ENCODE measurements at places on chromosomes 13 and 19.

DNA sequence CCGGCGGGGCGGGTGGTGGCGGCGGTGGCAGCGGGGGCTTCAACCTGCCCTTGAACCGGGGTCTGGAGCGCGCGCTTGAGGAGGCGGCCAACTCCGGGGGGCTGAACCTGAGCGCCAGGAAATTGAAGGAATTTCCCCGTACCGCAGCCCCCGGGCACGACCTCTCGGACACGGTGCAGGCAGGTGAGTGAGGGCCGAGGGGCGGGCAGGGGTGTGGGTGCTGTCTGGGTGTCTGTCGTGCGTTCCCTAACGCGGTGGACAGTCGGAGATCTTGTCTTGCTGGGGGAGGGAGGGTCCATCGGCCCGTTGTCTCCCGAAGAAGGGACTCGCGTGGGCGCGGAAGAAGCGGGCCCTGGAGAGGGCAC lies 533 bp downstream of the LRCH1 start:
- no peak for DNase-seq

DNA sequence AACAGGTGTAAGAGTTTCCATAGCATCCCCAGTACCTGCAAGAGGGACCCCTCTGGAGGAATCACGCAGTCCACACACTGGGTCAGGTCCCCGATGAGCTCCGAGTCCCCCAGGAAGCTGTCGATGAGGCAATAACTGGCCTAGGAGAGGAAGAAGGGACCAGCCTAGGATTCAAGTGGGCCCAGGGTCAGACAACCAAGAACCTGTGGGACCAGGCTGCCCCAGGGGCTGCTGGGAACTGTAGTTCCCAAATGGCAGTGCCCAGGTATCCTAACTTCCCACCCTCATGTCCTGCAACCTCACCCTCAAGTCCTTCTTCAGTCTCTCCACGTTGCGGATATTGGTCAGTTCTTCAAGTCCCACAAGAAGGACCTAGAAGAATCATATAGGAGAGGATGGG lies 1.8 kb downstream of the FUZ start:
- DNase-seq, result no peak

GRCh38 chr19:11191273-11191755 lies 6.0 kb downstream of the KANK2 start:
- DNase-seq, result no peak

- no peak for DNase-seq
These were observed 3.0 kb upstream of the RAB20 start for GRCh38 chr13:110564472-110564985.

- DNase-seq, result peak; percentile 44
These were observed 22.6 kb downstream of the KLHL26 start for GRCh38 chr19:18659281-18660050.

DNA sequence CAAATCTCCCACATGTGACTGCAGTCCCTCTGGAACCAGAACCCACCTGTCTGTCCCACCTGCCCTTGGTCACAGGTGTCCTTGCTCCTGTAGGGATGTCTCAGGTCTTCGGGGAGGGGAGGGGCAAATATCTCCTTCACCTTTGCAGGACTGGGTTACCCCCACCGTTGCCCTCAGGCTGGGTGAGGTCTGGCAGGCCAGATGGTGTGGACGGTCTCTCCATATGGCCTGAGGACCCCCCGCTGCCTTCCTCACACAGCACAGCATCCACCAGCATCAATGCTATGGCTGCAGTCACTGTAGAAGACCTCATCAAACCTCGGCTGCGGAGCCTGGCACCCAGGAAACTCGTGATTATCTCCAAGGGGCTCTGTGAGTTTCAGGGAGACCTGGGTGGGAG lies 10.0 kb downstream of the SLC5A5 start:
- DNase-seq, result no peak

DNA sequence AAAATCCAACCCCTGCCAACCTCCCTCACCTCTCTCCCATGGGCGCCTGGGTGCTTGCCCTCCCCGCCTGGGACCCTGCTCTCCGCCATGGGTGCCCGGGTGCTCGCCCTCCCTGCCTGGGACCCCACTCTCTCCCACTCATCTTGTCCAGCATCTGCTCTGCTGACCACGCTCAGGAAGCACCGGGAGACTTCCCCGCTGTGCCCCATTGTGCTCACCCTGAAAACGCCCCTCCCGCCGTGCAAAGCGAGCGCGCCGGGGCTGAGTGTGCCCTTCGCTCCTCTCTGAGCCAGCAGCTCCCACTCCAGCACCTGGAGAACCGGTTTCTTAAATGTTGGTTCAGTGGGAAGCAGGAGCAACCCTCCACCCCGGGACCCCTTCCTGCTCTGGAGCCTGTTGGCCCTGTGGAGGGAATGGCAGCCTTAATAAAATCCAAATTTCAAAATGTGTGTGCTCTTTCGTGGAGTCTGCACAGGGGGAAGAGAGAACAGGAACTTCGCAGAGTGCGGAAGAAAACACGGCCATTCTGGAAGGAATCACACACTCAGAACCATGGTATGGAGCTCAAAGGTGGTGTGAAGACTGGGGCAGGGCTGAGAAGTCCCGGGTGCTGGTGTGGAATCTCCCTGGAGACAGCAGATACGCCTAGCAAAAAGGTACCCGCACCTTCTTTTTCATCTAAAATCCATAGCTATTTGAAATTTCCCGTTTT lies 23.1 kb upstream of the CDC16 start:
- no peak for DNase-seq
